Right ventricle myocardium superior (tissue), 1 donor: ENCODE measurements at places on chromosomes 13 and 19.

- peak; percentile 88 for DNase-seq
Observed at GRCh38 chr19:40802300-40803169, 3.5 kb downstream of the EGLN2 start.

DNA sequence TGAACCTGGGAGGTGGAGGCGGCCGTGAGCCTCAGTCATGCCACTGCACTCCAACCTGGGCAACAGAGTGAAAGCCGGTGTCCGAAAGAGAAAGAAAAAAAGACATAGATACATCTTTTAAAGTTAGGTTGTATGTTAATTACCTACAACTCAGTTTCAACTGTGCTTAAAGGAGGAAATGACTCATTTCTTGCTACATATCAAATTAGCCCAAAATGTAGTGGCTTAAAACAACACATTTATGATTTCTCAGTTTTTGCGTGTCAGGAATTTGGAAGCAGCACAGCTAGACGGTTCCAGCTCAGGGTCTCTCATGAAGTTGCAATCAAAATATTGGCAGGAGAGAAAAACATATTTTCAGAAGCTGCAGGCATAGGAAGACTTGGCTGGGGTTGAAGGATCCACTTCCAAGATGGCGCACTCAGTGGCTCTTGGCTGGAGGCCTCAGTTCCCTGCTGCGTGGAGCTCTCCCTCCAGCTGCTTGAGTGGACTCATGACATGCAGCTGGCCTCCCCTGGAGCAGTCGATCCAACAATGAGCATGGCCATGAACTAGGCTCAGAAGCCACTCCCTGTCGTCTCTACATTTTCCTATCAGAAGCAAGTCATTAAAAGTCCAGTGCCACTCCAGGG, 7.1 kb downstream of the LDLR start:
- peak; percentile 81 for DNase-seq

DNA sequence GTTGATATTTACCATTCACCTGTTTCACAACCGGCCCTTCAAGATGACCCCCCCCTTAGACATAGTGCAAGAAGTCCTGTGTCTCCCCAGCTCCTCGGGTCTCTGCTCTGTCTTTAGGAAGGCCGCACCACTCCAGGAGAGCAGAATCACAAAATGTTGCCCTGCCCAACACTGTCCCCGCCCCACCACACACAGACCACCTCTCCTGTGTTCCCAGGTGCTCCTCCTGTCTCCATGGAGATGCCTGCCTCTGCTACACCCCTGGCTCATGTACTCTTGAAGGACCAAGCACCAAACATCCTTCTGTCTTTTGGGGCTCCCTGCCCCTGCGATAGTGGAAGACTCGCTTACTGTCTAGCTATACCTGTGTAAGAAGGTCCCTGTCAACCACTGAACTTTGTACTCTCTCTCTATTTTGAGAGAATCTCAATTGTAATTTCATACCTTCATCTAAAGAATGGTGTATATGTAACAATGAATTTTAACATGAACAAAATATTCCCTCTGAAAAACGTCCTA, 9.6 kb upstream of the TNFRSF19 start:
- DNase-seq, result no peak

DNA sequence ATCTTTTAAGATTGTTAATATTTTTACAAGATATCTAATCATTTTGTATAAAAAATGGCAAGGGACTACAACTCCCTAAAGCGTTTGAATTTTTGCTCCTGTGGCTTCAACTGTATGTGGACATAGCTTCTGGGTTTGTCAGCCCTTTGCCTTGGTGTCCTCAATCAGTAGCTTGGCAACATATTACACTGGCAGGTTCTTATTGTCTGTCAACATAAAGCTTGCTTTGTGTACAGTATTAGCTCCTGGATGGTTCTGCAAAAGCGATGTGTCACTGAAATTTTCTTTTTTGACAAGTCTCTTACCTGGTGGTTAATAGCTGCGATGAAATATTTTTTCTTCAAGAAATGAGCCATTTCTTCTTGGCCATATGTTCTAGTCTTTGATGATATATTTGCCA, 190.0 kb downstream of the HS6ST3 start:
- no peak for DNase-seq

DNA sequence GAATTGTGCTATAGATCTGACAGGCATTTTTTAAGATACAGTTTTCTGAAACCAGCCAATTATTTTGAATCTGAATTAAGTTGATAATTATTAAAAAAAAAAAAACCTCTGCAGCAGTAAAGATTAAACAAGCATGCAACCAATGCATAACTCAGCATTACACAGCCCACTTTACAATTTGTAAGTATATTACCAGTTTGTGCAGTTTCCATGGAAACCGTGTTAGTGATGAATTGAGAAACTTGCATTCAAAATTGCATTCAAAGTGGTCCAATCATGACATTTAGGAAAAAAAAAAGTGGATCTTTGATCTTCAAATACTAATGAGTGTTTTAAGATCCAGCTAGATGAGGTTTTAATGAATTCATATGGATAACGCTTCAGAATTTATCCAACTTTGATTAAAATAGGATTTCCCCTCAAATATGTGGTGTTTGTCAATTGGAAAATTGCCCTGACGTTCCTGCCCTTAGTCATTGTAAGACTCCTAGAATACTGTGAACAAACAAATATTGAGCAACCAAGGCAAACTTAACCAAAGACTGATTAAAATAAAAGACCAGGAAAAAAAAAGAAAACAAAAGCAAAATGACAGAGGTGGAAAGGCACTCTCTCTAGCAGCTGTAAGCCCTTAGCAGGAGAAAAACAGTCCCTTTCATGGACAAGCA, 314.8 kb upstream of the MAB21L1 start:
- no peak for DNase-seq

GRCh38 chr19:10226376-10227025, 4.6 kb downstream of the S1PR2 start:
- peak; percentile 88 for DNase-seq

DNA sequence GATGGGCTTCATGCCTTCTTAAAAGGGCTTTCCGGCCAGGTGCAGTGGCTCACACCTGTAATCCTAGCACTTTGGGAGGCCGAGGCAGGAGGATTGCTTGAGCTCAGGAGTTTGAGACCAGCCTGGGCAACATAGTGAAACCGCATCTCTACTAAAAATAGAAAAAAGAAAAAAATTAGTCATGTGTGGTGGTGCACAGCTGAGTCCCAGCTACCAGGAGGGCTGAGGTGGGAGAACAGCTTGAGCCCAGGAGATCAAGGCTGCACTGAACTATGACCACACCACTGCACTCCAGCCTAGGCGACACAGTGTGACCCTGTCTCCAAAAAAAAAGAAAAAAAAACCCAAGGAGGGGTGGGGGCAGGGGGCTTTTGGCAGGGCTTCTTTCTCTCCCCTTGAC, 7.2 kb downstream of the CARS2 start:
- DNase-seq, result no peak

GRCh38 chr13:55439450-55439849, 1701.3 kb upstream of the PRR20A start:
- no peak for DNase-seq

GRCh38 chr19:50341091-50341564, 12.0 kb upstream of the KCNC3 start:
- no peak for DNase-seq

- DNase-seq, result no peak
Observed at GRCh38 chr13:42495255-42495654, 78.7 kb upstream of the TNFSF11 start.

GRCh38 chr19:45812297-45812696, 2.8 kb downstream of the RSPH6A start:
- no peak for DNase-seq

- no peak for DNase-seq
Observed at GRCh38 chr19:41666075-41666474, 22.0 kb downstream of the CEACAM7 start.

GRCh38 chr19:19425170-19425875, 19.8 kb downstream of the GATAD2A start:
- DNase-seq, result no peak

GRCh38 chr19:18224525-18225354, 1.5 kb downstream of the PDE4C start:
- peak; percentile 99 for DNase-seq

GRCh38 chr19:49718991-49719390, 28.1 kb downstream of the CPT1C start:
- DNase-seq, result no peak

- no peak for DNase-seq
Observed at GRCh38 chr13:38417727-38418126, 68.1 kb downstream of the UFM1 start.

GRCh38 chr19:6402058-6402457, 9.1 kb upstream of the GTF2F1 start:
- no peak for DNase-seq

DNA sequence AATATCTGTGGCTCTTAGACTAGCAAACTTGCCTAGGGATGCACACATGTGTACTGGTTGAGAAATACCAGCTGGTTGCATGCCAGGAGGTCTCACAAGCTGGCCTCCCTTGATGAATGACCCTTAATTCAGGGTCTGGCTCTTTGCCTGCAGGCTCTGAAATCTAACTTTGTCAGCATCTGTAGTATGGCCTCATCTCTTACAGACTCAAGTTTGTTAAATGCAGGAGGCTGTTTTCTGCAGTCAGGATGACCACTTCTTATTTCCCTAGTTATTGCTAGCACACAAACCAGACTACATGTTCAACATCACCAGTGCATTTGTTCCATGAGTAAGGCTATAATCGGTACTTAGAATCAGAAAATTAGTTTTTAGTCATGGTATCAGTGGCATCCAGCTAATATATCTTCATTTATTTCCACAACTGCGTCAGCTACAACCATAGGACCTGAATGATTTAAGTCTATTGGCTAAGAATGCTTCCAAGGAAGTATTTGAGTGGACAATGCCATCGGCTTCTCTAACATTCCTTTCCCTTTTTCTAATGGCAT, 23.3 kb upstream of the POSTN start:
- no peak for DNase-seq

GRCh38 chr13:34777089-34777913, 164.8 kb upstream of the NBEA start:
- no peak for DNase-seq

DNA sequence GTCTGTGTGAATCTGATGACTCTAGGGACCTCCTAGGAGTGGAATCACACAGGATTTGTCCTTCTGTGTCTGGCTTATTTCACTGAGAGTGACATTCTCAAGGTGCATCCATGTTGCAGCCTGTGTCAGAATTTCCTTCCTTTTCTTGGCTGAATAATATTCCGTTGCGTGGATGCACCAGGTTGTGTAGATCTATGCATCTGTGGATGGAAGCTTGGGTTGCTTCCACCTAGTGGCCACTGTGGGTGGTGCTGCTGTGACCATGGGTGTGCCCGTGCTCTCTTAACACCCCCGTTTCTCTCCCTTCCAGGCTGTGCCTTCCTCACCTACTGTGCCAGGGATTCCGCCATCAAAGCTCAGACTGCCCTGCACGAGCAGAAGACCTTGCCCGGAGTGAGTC, 26.2 kb downstream of the CELF5 start:
- DNase-seq, result no peak

DNA sequence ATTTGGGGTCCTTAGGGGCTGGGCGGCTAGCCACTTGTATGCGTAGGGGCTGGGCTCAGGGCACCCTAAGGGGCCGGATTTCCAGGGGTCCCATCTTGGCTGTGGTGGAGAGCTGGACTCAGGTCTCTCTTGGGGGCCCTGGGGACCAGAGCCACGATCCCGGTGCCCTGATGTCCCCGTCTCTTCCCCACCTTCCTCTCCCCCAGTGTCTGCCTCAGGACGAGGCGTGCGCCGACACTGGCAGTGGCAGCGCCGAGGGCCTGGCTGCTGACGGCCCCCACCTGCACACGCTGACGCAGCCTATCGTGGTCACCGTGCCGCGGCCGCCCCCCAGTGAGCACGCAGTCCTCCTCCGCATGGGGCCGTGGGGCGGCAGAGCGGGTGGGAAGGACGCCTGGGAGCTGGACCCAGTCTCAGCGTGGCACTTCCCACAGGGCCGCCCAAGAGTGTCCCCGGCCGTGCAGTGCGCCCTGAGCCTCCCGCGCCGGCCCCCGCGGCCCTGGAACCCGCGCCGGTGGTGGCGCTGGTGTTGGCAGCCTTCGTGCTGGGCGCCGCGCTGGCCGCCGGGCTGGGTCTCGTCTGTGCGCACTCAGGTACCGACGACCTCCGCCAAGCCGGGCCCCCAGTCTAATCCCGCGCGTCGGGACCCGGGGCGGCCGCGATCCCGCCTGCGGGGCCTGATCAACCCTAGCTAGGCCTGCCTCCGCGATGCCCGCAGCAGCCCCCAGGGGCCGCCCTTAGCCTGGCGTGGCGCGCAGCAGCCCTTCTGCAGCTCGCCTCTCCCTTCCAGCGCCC, 2.7 kb upstream of the SNAPC2 start:
- peak; percentile 73 for DNase-seq

DNA sequence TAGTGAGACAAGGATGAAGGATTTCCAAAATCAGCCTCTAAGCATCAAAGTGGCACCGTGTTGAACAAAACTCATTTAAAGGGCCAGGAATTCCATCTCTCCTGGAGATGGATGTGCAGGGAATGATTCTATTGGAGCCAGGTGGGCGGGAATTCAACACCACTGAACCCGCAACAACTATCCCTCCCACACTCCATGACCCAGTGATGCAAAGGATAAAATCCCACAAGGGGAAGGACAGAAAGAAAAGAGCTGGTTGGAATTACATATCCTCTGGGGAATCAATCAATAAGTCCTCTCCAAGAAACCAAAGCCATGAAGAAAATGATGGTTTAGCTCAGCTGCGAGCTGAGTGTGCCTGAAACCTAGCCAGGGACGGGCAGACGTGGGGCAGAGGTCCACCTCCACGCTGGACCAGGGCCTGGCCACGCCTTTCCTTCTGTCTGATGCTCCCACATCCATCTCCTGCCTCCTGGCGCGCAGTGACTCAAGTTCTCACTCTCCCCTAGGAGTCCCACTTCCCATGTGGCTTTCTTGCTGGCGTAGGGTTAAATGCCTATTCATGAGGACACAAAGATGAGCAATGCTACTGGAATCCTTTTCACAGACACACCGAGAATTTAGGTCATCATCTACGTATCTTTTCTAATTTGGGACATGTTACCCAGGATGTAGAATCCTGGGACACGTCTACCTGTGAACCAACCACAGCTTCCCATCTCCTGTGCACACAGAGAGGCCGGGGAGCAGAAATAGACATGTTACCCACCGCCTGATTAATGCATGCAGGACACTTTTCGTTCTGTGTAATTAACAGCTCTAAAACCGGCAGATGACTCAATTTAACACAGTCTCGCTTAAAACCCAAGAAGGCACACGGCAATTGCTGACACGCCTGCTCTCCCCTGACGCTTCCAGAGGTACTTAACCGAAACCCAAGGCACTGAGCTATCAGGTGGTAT, 48.6 kb downstream of the PEPD start:
- DNase-seq, result no peak

DNA sequence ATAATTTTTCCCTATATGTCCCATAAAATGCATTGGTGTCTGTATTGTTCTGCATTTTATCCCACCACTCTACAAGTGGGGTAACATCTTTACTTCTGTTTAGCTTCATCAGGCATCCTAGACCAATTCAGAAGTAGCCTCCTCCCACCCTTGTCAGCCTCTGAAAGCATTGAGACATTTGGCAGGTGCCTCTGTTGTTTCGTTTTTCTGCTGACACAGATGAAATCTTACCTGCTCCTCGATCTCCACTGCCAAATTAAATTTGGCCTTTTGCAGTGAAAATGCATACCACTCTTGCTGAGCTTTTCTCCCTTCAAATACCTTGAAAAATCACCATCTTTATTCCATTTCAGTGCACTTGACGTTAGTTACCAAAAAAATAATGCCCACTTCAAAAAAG, 83.5 kb upstream of the STARD13 start:
- DNase-seq, result no peak

- DNase-seq, result peak; percentile 42
Observed at GRCh38 chr13:64130600-64130999, 2715.0 kb upstream of the PCDH20 start.

- DNase-seq, result no peak
Observed at GRCh38 chr19:6686628-6686975, 16.6 kb upstream of the TNFSF14 start.
